ENCODE measurements at places on chromosomes 1 and 21.

GRCh38 chr1:165840423-165840822, 13.0 kb downstream of the UCK2 start:
- H3K4me3 ChIP-seq = no peak overlapping the region
- H3K27me3 ChIP-seq = no peaks in the 10 kb centered on the region
- DNase-seq = no peak
- no peaks in the 10 kb centered on the region for H3K36me3 ChIP-seq
- no peak overlapping the region for H3K27ac ChIP-seq

DNA sequence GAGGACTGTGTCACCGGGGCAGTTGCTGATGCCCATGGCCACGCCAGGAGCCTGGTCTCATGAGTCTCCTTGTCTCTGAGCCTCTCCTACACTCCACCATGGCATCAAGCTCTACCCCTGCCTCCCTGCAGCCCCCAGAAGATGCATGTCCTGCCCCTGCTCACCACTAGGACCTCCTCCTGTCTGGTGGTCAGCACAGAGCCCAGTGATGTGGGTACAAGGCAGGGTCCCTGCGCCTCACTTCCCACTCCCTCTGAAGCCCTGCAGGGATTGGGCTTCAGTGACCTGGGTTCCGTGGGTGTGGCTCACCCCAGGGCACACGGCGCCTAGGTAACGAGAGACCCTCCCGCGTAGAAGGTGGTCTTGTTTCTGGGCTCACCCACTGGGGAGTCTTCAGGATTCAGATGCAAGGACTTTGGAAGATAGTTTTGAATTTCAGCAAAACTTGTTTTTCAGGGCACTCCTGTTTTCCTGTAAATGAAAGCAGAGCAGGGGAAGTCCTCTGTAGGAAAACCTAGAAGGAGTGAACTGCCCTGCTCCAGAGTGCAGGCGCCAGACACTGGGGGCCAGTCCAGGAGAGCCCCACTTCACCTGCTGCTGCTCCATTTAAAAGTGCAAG, 2.8 kb downstream of the COL18A1 start:
- no peak overlapping the region for H3K27ac ChIP-seq
- no peak overlapping the region for H3K4me3 ChIP-seq
- no peaks in the 10 kb centered on the region for H3K36me3 ChIP-seq
- DNase-seq = no peak
- peaks cover 18% of the 10 kb centered on the region for H3K4me1 ChIP-seq

GRCh38 chr1:198492872-198493271, 47.6 kb downstream of the ATP6V1G3 start:
- H3K36me3 ChIP-seq = no peaks in the 10 kb centered on the region
- H3K27ac ChIP-seq = no peak overlapping the region

DNA sequence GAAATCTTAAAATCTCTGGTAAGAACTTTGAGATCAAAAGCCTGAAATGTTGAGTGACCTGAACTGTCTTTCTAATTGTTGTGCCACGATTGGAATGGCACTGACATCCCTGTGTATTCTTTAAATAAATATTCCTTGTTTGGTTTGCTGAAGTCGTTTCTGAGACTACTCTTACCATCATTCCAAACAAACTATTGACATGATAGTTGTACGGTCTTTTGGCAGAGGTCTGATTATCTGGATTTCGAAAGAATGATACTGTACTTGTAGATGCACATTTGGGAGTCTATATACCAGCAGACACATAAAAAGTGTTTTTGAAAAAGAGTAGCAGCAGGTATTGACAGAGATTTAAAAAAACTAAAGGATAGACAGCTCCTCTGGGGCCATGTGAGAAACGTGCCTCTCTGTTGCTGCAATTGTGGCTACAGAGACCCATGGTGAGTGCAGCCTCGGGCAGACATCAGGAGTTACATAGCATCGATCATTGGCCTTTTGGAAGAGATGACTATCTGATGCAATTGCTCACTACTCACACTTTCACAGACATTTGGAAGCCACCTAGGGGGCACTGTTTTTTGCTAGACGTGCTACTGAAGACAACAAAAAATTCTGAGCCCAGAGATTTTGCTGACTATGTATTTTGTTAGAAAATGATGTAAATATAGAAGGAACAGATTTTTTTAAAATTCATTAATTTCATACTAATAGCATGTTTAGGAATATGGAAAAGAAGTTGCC, 464.5 kb downstream of the KCNT2 start:
- H3K27me3 ChIP-seq = no peaks in the 10 kb centered on the region
- no peak overlapping the region for H3K4me3 ChIP-seq
- no peaks in the 10 kb centered on the region for H3K36me3 ChIP-seq
- no peak for DNase-seq
- no peak overlapping the region for H3K27ac ChIP-seq
- H3K4me1 ChIP-seq = no peaks in the 10 kb centered on the region

DNA sequence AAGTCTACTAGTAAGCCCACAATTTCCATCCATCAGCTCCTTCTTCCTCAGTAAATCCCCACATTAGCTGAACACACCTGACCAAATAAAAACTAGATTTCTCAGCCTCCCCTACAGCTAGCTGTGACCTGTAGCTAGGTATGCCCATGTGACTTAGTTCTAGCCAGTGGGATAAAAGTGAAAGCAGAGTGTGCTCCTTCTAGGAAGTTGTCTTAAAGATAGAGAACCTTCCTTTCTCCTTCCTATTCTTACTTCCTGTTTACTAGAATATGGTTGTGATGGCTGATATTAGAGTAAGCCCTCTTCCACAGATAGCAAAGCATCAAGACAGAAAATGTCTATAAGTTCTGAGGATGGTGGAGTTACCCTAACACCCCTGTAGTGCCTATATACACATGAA, 67.0 kb downstream of the PIK3R3 start:
- H3K36me3 ChIP-seq = no peaks in the 10 kb centered on the region
- no peaks in the 10 kb centered on the region for H3K27me3 ChIP-seq
- H3K4me1 ChIP-seq = no peaks in the 10 kb centered on the region
- no peak overlapping the region for H3K27ac ChIP-seq
- no peak overlapping the region for H3K4me3 ChIP-seq

- no peak overlapping the region for H3K27ac ChIP-seq
- H3K4me1 ChIP-seq = no peaks in the 10 kb centered on the region
- no peaks in the 10 kb centered on the region for H3K36me3 ChIP-seq
- DNase-seq = no peak
Observed at GRCh38 chr1:225580238-225581099, 72.5 kb downstream of the ENAH start.

DNA sequence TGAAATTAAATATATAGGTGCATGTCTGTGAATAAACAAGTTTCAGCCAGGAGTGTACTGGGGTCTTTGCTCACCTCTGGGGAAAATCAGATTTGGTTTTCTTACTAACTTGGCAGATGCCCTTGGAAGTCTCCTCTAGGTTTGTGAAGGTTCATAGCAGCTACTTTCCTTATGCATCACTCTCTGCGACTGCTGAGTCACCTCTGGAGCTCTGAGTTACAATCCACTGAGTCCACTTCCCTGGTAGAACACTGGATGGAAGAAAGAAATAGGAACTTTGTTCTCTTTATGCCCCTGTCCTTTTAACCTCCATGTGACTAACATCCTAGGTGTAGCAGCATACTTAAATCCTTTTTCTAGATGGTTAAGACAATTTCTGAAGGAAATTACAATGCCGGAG, 4.4 kb upstream of the FASLG start:
- H3K4me1 ChIP-seq = no peaks in the 10 kb centered on the region
- no peaks in the 10 kb centered on the region for H3K27me3 ChIP-seq
- no peak overlapping the region for H3K27ac ChIP-seq
- no peak overlapping the region for H3K4me3 ChIP-seq
